ENCODE measurements at places on chromosomes 11 and 22. TPM values are rescaled to one million over a fixed set of nuclear protein-coding genes. Genes with fewer than 3 reads are reported as not detected.

GRCh38 chr22:17477391-17477833 lies 85.9 kb upstream of the SLC25A18 start:
- peak; percentile 31 for DNase-seq

DNA sequence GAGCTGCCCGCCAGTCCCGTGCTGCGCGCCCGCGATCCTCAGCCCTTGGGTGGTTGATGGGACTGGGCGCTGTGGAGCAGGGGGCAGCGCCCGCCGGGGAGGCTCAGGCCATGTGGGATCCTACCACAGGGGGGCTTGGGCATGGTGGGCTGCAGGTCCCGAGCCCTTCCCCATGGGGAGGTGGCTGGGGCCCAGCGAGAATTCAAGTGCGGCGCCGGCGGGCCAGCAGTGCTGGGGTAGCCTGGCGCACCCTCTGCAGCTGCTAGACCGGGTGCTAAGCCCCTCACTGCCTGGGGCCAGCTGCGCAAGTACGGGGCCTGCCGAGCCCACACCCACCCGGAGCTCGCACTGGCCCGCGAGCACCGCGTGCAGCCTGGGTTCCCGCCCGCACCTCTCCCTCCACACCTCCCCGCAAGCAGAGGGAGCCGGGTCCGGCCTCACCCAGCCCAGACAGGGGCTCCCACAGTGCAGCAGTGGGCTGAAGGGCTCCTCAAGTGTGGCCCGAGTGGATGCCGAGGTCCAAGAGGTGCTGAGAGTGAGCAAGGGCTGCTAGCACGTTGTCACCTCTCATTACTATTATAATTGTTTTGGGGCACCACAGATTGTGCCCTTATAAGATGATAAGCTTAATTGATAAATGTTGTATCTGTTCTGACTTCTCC lies 333.2 kb downstream of the CASP12 start:
- DNase-seq = no peak

- DNase-seq = peak; percentile 81
These were observed 4.5 kb upstream of the BCL9L start for GRCh38 chr11:118930094-118930712.

The ART1 gene
- not detected for total RNA-seq

The DHCR7 gene
- 38.3 TPM for total RNA-seq

The CLTCL1 gene
- total RNA-seq = 4.0 TPM

The DRICH1 gene
- total RNA-seq = not detected

The PKNOX2 gene
- not detected for total RNA-seq

The CARD16 gene
- 106 TPM for total RNA-seq

The VSIG10L2 gene
- not detected for total RNA-seq

The TSGA10IP gene
- total RNA-seq = not detected

The OR5W2 gene
- not detected for total RNA-seq

The LDLRAD3 gene
- total RNA-seq = 3.9 TPM

The CHADL gene
- 0.60 TPM for total RNA-seq

The GDPD5 gene
- 15.9 TPM for total RNA-seq

The TMEM86A gene
- total RNA-seq = 6.3 TPM

The OR51B5 gene
- total RNA-seq = not detected

The CLCF1 gene
- total RNA-seq = 1.2 TPM
